SHP77 (cell line): ENCODE measurements at places on chromosomes 12 and 14.
A peak's percentile ranks its signal among the peaks of the same experiment; 100 is the strongest.

GRCh38 chr12:103994235-103994634 lies 28.6 kb downstream of the TDG start:
- peak; percentile 42 for DNase-seq

DNA sequence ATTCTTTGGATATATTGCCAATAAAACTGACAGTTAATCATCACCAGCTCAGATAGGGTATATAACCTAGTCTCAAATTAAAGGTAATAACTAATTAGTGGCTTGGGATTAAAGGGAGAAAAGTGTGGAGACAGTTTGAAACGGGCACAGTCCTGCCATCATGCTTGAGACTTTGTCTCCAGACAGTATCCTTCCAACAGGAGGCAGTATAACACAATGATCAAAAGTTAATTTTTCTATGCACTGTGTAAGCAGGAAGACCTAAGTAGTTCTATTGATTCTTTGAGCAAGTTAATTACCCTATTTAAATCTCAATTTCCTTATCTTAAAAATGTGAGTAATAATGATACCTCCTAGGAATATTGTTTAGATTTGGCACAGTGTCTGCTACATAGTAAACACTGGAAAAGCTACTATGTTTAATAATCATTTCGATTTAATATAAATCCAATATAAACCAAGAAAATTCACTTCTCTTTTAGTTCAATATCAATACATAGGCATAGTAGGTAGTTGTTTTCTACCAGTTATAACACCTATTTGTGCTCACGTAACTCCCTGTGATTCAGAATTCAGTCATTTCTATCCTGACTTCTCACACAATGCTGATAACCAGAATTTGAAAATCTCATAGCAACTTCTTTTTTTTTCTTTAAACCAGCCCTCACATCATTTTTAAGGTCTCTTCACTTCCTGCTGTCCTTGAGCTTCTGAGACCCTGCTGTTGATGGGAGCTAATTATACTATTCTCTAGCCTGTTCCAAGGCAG lies 53.7 kb downstream of the GALNT4 start:
- no peak for DNase-seq

GRCh38 chr14:68451696-68452373 lies 341.0 kb downstream of the ZFP36L1 start:
- no peak for DNase-seq

- no peak for DNase-seq
These were observed 319.0 kb downstream of the TMTC2 start for GRCh38 chr12:83005534-83006197.

- DNase-seq = no peak
These were observed 304.2 kb upstream of the AMIGO2 start for GRCh38 chr12:47383942-47384341.

- no peak for DNase-seq
These were observed 5.9 kb downstream of the RNASE8 start for GRCh38 chr14:21063479-21063878.

DNA sequence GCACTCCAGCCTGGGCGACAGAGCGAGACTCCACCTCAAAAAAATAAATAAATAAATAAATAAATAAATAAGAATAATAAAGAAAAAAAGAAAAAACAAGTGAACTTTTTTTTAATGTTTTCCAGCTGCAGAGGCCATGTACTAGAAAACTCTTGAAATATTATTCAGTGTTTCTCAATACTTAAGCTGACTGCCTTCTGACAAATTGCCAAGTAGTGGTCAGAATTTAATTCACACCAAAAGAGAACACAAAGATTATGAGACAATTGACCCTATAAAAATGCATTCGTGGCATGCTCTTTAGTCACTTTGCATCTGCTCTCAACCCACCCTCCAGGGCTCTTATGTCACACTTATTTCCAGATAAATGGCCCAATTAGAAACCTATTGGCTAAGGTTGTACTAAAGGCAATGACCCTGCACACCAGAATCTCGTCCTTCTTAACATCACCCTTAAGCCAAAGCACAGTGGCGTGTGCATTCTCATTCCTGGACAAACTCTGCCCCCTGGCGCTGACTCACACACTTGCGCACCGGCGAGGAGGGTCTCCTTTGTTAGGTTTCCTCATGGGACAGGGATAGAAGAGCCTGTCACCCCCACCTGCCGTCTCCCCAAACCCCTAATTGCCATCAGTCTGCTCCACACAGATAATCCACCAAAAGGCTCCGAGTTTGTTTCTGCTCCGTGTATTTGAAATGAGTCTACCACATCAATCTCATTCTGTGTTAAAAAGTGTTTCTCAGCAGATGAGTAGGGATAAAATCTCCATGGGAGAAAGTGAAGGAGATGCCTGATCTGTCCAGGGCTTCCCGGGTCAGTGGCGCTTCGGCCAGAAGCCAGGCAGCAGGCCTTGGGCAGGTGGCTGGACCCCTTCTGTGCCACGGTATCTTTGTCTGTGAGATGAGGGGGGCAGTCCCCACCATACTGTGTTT lies 73.1 kb upstream of the CEP83 start:
- DNase-seq = peak; percentile 56

- no peak for DNase-seq
These were observed 105.5 kb upstream of the ARHGAP5 start for GRCh38 chr14:31971612-31972011.

GRCh38 chr12:50400104-50400637 lies 514 bp upstream of the LARP4 start:
- no peak for DNase-seq

- DNase-seq = no peak
These were observed 371.8 kb downstream of the BTG1 start for GRCh38 chr12:91773749-91774429.

GRCh38 chr14:79668951-79669350 lies 542.4 kb downstream of the DIO2 start:
- no peak for DNase-seq

GRCh38 chr12:33437598-33437997 lies 2.0 kb downstream of the SYT10 start:
- DNase-seq = no peak

DNA sequence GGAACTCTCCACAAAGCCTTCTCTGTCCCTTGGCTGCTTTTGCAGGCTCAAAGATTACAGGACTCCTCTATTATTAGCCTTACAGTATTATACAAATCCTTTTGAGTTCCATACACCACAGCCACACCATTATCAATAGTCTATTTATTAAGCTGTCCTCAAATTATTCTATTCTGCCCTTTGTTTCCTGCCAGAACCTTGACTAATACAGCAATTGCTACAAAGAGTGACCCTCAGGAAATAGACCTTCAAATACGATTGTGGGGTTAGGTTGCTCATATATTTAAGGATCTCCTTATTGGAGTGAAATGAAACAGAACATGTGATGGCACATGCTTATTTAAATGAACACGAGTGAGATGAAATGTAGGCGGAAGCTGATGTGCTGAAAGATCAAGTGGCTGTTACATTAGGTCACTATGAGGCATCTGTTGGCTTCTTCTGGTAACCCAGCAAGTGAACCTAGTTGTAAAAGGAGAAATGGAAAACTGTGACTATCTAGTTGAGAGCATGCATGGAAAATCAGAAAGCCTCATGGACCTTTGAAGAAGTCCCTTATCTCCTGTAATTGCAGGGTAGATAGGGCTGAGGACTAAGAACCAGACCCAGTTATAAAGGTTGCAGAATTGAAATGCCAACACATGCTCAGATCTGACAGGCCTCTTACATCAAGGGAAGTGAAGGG lies 75.5 kb downstream of the AVPR1A start:
- DNase-seq = no peak

DNA sequence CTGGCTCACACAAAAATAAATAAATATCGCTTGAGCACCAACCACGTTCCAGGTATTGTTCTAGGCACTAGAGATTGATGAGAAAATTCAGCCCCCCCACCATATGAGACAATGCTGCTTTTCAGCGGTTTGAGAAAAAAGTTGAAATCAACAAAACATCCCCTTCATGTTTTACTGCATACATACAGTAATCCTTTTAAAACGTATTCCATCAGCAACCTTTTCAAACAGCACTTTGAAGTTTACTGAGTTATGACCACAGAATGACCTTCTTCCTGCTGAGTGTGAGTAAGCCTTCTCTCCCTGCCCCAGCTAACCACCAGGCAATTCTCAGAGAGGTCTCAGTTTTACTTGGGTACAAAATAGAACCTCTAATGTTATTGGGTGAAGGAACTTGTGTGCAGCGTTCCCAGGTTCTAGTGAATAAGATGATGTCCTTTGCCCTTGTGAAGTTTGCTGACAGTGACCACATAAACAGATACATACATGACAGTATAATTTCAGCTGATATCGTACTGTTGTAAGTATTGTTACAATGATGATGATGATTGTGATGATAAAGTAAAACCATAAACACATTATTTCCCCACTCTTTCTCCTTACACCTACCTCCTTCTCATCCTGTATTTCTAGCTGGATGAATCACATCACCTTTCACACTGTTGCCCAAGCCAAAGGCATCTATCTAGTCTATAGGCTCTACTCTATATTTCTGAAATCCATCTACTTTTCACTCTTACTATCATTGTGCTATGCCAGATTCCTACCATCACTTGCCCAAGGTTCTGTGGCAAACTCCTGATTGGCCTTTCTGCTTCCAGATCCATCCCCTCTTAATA lies 124.4 kb upstream of the KRR1 start:
- DNase-seq = no peak

GRCh38 chr14:52998376-52999015 lies 47.6 kb upstream of the FERMT2 start:
- no peak for DNase-seq

DNA sequence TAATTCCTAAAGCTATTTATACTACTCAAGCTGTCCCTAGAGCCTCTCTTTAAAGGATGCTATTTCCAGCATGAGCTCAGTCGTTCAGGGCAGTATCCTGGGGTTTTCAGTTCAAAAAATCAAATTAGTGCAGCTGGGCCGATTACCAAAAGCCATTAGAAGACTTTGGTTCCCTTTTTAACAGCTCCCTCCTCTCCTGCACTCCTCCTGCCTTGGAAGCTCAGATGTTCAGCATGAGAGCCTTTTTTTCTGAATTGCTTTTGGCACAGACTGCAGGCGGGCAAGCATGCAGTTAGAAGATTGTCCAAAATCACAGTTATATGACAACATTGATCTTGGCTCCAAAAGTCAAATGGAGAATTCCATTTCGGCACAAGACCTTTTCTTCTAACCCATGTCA lies 179.6 kb downstream of the SLC35F4 start:
- no peak for DNase-seq

GRCh38 chr12:27576667-27577347 lies 52.8 kb downstream of the PPFIBP1 start:
- DNase-seq = no peak

- DNase-seq = no peak
These were observed 71.2 kb downstream of the BORCS5 start for GRCh38 chr12:12428047-12428446.

DNA sequence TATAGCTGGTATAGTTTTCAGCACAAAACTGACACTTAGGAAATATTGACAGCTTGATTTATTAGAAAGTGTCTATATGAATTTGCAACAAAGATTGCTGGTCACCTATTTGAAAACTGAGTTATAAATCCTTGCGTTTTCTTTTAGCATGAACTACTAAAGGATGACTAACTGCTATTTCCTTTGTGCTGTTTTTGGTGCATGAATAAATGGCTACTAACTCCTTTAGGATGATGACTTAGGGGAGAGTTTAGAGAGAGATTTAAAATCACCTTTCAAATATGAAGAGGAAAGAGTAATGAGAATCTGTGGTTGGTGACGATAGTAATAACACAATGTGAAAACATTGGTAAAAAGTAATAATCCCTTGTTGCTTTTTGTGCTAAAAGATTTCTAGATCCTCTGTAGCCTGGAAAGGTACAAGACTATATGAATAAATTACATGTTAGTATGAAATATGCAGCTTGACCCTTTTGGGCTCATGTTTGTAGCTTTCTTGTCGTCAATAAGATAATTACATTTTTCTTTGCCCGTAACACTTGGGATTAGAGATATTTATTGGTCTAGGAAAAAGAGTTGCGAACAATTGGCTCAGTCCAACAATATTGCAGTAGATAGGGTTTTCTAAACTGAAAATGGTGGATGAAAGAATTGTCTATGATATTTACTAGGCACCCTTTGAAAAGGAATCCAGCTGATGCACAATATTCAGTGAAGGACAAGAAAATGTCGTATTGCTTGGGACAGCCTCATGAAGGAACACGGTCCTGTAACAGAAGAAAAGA lies 453.0 kb downstream of the ADAMTS20 start:
- DNase-seq = no peak

GRCh38 chr12:27185234-27186021 lies 58.7 kb upstream of the STK38L start:
- no peak for DNase-seq

- DNase-seq = no peak
These were observed 189.9 kb upstream of the PELI2 start for GRCh38 chr14:55928276-55928675.

- DNase-seq = no peak
These were observed 37.6 kb downstream of the CACNA2D4 start for GRCh38 chr12:1880876-1881275.

DNA sequence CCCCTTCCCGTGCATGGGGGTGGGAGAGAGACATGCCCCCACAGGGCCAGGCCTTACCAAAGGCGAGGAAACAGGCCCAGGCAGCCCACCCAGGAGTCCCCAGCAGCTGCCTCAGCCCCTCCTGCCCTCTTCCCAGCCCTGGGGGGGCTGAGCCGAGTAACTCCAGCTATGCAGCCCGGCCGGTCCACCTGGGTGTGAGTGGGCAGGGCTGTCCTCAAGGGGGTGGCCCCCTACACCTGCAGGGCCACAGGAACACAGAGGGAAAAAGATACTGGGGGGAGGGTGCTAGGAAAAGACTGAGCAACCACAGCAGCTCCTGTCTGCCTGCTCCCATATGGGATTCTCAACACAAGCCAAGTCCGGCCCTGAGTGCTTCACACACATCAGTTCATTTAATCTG lies 7.6 kb downstream of the FIGNL2 start:
- DNase-seq = no peak

DNA sequence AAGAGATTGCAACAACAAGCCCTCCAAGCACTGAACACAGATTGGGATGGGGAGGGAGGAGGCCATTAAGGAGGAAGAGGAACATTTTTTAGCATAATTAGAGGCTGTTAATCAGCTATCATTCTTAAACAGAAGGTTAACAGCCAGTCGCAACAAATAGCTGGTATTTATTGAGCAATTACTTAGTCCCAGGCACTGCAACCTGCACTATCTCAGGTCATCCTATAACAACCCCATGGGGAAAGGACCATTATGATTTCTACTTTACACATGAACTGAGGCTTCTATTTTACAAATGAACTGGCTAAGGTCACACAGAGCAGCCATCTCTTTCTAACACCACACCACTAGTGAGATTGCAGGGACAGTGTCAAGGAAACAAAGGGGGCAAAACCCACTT lies 10.4 kb downstream of the RAB35 start:
- no peak for DNase-seq

DNA sequence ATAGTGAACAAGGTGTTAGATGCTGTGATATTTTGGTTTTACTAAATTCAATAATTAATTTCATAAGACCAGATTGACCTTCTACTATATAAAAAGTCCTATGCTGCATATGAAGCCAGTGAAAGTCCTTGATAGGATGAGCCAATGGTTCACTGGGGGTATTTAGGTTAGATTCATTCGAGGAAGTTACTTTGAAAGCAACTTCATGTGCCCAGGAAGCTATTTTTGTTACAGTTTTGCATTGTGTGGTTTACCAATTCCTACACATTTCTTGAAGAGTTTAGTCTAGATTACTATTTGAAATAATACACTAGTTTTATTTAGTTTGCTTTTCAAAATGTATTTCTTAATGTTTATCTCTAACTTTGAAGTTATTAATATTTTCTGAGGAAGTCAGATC lies 58.5 kb upstream of the RMST start:
- DNase-seq = no peak
